ENCODE measurements at places on chromosomes 5 and 9.

GRCh38 chr5:10525124-10525495 is 38.8 kb upstream of the ANKRD33B start:
- no peak for DNase-seq

- peak; percentile 71 for DNase-seq
These were observed 2.8 kb downstream of the CDH10 start for GRCh38 chr5:24642022-24642421.

DNA sequence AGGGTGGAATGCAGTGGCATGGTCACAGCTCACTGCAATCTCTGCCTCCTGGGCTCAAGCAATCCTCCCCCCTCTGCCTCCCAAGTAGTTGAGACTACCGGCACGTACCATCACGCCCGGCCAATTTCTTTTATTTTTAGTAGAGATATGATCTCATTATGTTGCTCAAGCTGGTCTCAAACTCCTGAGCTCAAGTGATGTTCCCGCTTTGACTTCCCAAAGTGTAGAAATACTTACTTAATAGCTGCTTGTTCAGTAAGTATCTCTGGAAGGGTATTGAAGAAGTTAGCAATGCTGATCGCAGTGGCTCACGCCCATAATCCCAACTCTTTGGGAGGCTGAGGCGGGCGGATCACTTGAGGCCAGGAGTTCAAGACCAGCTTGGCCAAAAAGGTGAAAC is 35.7 kb upstream of the PLIN2 start:
- DNase-seq, result no peak

GRCh38 chr9:18006591-18006990 is 427.7 kb downstream of the SH3GL2 start:
- no peak for DNase-seq

GRCh38 chr5:34717426-34718327 is 61.5 kb downstream of the RAI14 start:
- no peak for DNase-seq

- no peak for DNase-seq
These were observed 649 bp upstream of the GLE1 start for GRCh38 chr9:128503870-128504269.

DNA sequence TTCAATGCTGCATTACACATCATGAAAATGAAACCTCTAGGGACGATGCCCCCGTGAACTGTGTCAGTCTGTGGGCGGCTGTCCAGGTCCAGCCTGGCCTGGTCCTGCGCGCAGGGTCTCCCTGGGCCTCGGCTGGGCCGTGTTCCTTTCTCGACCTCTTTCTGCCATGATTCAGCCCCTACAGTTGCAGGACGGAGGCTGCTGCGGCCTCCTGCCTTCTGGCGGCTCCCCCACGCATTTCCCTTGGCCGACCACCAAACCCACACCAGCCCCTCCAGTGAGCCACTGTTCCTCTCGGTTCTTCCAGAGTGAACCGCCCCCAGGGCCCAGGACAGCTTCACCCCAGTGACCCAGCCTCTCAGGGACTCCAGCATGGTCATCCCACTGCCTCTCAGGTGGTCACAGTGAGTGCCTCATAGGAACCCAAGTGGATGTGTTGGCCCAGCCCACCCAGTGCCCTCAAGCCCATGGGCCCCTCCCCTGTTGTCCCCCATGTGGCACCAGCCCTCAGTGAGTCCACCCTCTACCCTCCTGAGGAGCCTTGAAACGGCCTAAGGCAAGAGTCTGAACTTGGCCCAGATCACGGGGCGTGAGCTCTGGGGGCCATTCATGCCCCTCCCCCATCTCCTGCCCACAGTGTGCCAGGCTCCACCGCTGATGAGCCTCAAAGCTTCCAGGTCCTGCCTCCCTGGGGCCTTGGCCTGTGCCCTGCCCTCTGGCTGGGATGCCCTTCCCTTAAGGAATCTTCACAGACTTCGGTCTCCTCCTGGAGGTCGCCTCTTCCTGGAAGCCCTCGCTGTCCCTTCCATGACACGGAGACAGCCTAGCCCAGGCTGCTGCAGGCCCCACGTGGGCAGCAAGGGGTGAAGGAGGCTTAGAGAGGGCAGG is 10.0 kb upstream of the CLIC3 start:
- DNase-seq, result no peak

DNA sequence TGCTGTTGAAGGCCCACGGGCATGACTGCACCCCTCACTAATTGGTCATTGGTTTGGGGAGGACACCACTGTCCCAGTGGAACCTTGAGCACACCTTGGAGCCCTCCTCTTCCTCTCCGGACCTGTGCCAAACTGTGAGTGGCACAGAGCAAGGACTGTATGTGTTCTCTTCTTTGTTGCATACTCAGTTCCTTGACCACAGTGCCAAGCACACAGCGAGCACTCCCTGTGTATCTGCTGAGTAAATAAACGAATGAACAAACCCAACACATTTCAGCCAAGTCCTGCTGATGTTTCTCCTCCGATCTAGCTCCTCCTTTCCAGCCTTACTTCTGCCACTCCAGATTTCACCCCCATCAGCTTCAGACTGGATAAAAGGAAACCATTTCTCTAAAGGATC is 2.7 kb upstream of the TRIM52 start:
- no peak for DNase-seq

GRCh38 chr9:91533382-91533781 is 109.8 kb upstream of the NFIL3 start:
- DNase-seq, result no peak

- DNase-seq, result no peak
These were observed 58.6 kb downstream of the ADAMTS12 start for GRCh38 chr5:33833237-33833575.

- no peak for DNase-seq
These were observed 34.7 kb downstream of the PIP5K1B start for GRCh38 chr9:68739621-68740174.

DNA sequence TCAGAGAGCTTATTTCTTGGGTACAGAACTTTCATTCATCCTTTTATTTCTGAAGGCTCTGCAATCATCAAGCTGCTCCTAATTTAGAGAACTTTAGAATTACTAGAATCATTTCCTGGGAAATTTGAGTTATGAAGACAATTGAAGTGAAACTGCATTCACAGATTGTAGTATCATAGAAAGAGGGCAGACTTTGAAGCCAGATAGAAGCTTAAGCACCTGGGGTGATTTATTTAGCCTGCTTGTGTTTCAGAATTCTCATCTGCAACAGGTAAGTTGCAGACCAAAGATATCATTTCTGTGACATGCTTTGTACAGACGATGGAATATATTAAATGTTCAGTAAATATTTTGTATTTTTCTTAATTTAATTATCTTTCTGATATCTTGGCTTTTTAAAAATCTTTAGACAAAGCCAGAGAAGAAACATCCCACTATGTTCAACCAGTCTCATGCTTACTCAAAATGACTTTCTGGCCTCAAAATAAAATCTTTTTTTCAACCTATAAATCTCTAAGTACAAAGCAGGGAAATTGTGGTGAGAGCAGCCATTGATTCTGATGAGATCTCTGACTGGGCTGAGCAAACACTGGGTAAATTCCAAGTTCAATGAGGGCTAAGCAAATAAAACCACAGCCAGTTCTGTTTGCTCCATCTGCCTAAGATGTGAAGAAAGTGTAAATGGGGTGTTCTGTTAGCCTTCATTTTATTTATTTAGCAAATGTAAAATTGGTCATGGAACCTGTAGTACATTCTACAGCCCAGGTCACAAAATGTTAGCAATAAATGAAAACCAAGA is 264.7 kb upstream of the CCNG1 start:
- DNase-seq, result peak; percentile 23

- DNase-seq, result no peak
These were observed 75.4 kb upstream of the ITGA1 start for GRCh38 chr5:52712354-52712753.

DNA sequence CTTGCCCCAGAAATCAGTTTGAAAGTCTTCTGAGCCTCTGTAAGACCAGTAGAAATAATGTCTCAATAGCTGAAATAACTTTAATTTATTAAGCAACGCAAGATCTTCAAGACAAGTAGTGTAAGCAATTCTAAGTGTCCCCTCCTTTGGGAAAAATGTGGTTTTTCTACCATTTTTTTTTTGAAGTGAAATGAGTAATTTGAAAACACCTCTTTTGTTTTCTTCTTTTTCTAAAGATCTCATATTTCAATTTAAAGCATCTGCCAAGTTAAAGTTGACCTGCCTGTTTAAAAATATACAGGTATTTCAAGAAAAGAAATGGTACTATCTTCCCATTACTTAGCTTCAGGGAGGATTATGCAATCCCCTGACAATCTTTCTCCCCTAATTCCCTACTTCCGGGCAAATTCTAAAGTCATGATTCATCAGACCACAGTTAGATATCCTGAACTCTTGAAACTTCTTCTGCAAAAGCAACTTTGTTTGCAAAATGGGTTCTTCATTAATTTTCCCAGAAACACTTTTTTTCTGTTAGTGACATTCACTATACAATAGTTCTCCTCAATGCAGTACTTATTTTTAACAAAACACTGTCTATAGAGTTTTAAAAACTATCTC is 7.8 kb upstream of the ANXA1 start:
- DNase-seq, result no peak

- no peak for DNase-seq
These were observed 58.3 kb downstream of the NIPBL start for GRCh38 chr5:36934740-36935356.

GRCh38 chr5:43620944-43621505 is 18.0 kb downstream of the NNT start:
- DNase-seq, result no peak

GRCh38 chr5:81718300-81718699 is 32.6 kb downstream of the SSBP2 start:
- no peak for DNase-seq

DNA sequence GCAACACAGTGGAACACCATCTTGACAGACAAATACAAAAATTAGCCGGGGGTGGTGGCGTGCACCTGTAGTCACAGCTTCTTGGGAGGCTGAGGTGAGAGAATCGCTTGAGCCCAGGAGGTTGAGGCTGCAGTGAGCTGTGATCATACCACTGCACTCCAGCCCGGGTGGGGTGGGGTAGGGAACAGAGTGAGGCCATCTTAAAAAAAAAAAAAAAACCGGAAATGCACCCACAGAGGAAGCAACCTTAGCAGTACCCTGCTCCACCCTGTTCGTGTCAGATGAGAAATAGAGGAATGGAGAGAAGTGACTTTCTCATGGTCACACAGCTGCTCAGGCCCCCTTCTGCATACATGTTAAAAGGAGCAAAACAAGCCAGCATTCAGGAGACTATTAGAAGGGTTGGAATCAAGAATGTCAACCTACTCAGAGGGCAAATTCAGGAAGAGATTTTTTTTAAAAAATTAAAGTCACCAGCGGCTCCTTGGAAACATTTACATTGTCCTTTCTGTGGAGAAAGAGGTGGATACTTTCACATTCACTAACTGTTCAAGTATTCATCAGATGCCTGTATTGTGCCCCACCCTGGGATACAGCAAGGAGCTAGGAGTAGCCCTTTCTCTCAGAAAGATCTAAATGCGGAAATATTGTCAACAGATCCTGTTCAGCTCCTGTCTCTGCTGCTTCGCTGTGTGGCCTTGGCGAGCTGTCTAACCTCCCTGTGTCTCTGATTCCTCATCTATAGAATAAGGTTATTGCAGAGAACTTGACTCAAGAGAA is 41.0 kb downstream of the CYFIP2 start:
- no peak for DNase-seq

DNA sequence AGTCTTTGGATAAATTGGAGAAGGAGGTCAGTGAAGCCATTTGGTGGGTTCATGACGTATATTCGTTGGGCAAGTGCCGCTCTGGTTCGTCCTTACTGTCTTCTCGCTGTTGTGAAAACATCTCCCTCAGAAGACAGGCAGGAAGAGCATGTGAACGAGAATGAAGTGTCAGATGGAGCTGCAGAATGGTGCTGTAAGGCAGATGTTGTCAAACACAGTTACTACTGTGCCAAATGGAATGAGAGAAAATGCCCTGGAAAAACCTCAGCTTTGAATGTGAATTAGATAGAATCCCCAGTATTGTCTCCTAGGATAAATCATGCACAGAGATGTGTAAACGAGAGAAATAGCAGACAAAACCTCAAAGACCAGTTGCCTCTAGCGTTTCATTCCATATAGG is 121.5 kb downstream of the CAMK4 start:
- no peak for DNase-seq

DNA sequence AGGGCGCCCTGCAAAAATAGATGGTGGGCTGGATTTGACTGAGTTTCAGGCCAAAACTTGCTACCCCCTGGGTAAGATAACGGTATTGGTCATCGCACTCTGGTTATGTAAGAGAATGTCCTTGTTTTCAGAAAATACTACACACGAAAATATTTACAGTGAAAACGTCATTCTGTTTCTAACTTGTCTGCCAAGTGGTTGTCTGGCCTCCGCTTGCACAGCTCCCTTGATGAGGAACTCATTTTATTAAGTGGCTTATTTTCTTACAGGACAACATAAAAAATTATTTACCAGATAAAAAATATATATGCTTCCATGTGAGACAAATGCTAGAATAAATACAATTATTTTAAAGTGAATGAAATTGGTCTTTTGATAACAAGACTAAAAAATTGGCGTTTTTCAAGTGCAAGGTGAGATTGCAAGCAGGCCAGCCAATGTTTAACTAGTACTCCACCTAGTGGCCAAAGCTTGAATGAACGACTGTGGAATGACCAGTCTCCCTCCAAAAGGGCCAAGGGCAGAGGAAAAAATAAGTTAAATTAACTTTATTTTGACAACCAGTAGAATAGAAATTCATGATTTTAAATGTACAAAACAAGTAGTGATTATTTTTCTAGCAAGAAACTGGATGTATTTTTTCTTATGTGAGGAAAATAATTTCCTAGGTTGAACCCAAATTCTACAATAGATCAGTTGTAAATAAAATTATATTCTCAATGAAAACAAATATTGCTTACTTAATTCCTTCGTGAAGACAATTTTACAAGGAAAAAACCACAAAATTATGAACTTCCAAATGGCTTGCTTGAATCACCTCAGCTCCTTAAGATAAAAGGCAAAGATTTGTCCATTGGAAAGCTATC is 93.2 kb downstream of the ZFAND5 start:
- no peak for DNase-seq

GRCh38 chr9:127140181-127140580 is 17.7 kb upstream of the ANGPTL2 start:
- DNase-seq, result no peak

DNA sequence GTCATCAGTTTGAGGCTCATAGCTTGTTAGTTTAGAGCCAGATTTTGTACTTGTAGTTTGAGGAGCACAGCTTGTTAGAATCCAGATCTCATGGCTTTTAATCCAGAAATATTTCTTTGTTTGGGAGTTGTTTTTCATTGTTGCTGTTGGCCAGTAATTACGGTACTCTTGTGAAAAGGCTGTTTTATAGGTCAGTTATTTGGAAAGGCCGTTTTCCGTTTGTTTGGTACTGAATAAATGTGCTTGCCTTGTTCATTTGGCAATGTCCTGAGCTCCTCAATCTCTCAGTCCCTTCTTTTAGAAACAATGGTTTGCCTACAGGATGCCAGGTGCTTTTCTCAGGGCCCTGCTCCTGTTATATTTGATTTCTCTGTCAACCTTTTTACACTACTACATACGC is 4.5 kb upstream of the MOB3B start:
- no peak for DNase-seq

GRCh38 chr9:738209-738915 is 103.1 kb upstream of the DMRT1 start:
- no peak for DNase-seq

Data from NCI-H446 (cell line).